ENCODE measurements at places on chromosomes 5 and 9.

DNA sequence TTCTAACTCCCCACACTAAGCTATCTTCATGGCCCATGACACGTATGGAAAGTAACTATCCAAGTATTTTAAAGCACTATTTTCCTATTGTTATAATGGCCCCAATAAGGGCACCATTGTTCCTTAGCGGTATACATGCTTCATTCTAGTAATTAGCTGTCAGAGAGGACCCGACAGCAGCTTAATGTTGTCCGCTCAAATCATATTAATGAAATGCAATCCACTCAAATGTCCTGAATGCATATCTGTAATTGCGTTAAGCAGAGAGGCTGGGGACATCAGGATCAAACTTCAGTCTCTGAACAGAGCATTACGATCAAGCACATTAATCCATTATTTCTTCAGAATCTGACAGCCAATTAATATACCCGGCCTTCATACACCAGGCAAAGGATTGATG lies 139.7 kb downstream of the CRB2 start:
- DNase-seq: no peak

DNA sequence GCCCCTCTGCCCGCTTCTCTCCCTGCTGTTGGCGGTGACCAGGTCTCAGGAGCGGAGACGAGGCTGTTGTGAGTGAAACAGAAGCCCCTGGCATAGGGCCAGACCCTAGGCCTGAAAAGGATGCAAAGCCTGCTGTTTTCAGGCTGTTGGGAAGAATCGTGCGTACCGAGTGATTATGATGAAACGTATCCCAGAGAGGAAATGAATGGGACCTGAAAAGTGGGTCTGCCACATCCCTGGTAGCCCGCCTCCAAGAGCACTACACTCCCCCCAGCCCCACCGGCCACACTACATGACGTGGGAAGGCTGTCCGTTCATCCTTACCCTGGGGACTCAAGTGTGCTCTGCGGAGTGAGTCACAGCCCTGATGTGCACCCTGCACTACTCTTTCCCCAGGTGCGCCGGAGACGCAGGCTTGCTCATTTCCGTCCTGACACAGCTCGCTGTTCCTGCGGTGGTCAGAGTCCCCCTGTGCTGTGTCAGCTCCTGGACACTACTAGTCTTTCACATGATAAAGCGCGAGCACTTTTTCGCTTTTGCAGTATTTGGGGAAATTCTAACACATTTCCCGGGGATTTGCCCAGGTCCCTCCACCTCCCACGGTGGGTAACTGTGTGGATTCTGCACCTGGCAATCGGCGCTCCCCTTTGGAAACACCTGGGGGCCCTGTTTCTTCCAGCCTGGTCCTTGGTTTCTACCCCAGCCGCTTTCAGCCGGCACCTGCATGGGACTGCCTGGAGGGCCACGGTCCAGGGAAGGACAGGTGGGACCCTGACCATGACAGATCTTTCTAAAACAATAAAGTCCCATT lies 91.5 kb downstream of the ANKRD33B start:
- no peak for DNase-seq

DNA sequence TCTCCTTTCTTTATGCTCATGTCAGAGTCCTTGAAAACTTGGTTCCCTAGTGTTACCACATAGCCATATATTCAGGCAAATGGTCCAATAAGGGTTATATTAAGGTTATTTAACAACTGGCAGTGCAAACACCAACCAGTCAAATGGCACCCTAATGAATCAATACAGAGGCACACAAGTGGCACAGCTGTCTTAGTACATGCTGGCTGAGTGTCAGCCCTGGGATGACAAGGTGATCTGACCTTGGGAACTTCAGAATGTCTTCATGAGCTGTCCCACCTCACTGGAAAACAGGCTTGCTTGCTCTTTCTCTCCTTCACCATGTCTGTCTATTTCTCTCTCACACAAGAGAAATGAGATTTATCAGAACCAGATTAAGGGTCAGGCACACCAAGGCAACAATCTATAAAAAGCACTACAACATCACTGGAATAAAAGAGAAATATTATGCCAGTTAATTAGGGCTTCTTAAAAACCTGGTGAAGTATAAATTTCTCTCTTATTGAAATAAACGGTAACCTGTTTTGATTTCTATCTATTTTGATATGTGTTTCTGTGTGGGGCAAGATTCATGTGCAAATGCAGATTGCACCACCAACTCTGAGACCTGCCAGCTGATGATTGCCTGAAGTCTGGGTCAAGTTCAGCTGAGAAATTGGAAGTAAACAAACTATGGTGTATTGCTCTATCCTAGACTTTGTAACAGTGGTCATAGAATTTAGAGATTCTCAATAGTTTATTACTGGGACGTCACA lies 140.7 kb downstream of the SREK1 start:
- no peak for DNase-seq

- DNase-seq: no peak
These were observed 51.0 kb downstream of the IRF1 start for GRCh38 chr5:132439521-132440089.

DNA sequence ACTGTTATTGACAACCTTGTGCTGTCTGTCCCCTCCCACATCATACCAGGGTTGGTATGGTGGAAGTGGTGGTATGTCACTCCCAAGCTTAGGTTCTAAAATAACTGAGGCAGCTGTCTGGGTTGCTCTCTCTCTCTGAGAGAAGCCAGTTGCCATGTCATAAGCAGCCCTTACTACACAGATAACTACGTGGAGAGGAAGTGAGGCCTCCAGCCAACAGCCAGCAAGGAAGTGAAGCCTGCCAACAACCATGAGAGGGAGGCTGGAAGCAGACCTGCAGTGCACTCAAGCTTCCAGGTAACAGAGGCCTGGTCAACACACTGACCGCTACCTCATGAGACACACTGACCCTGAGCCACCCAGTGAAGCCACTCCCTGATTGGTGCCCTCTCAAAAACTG lies 18.6 kb downstream of the CTNNAL1 start:
- no peak for DNase-seq

- no peak for DNase-seq
These were observed 131.6 kb upstream of the TRPM3 start for GRCh38 chr9:71253011-71253410.

DNA sequence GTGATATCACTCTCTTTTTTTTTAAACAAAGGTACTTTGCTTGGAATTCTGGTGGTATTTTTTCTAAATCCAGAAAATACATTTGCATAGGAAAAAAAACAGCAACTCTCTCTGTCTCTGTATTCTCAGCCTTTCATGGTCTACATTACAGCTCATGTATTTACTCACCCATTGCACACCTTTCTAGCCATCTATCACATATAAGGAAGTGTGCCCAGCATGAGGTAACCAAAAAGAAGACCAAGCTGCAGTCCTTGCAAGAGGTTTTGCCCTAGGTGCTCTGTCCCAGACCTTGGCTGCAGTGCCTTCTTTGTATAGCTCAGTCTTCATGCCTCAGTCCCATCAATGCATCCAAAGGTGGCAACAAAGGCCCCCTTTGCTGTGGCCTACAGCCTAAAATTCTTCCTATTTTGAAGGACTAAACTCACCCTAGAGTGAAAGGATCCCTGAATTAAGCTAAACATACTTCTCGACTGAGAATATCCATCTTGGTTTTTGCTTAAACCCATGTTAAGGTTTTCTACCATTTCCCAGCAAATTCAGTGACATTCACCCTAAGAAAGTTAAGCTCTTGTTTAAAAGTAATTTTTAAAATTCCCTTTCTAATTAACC lies 446.4 kb downstream of the KIF4B start:
- DNase-seq: no peak

GRCh38 chr9:27528076-27528885 lies 1.3 kb downstream of the MOB3B start:
- peak; percentile 89 for DNase-seq

GRCh38 chr5:8396246-8396645 lies 527.3 kb downstream of the MTRR start:
- no peak for DNase-seq

- no peak for DNase-seq
These were observed 220.8 kb upstream of the PCSK5 start for GRCh38 chr9:75669721-75670120.

- no peak for DNase-seq
These were observed at the start of gene SHISAL2B for GRCh38 chr5:64690417-64691151. SHISAL2B (plus strand) TSS chr5:64690503; CDS start chr5:64690624, 121 bp downstream.

DNA sequence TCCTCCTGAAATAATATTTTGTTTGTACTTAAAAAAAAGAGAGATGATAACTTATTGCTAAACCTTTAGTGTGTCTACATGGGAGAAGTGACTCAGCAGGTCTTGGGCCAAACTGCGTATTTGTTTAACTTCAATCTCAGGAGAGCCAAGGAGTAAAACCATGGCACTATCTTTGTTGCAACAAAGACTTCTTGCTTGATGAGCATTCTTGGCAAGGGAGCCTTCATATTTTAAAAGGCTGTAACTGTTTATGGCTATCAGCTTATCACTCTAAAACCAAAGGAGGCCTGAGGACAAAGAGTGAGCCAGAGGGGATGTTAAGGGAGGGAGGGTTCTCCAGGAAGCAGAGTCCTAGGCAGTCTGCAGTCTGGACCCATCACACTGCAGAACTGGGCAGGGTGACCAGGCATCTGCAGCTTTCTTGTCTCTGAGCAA lies 216.2 kb upstream of the S1PR3 start:
- DNase-seq: no peak

DNA sequence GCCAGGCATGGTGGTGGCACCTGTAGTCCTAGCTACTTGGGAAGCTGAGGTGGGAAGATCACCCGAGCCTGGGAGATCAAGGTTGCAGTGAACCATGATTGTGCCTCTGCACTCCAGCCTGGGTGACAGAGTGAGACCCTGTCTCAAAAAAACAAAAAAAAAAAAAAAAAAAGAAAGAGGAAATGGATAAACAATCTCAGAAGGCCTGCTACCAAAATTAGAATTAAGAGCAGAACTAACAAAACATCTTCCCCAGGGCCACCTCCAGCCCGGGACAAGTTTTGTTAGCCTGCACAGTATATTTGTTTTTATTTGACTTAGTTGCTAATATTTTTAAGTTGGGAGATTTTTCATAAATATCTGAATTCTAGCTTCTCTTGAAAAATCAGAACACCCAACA lies 23.1 kb downstream of the PAX5 start:
- no peak for DNase-seq

- DNase-seq: peak; percentile 39
These were observed 17.0 kb downstream of the NIPSNAP3B start for GRCh38 chr9:104780796-104781395.

DNA sequence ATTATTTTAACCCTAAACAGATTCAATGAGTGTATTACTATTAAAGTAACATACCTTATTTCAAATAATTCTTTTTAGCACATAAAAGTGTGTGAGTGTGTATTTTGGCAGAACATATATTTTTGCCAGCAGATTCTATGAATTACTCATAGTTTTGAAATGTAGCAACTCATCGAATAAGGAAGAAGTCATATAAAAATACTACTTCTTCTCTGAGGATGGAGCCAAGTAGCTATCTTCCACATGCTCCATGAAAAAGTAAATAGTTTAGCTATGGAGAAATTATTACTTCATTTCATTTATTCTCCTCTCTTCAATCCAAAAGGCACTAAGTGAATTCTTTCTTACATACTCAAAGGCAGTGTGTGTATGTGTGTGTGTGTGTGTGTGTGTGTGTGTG lies 1090.4 kb upstream of the CDH6 start:
- no peak for DNase-seq

- DNase-seq: no peak
These were observed 280.2 kb upstream of the CLINT1 start for GRCh38 chr5:158139161-158139560.

GRCh38 chr9:13145340-13145739 lies 134.2 kb downstream of the MPDZ start:
- DNase-seq: no peak

- no peak for DNase-seq
These were observed 1.6 kb downstream of the WWC1 start for GRCh38 chr5:168292786-168293696.

DNA sequence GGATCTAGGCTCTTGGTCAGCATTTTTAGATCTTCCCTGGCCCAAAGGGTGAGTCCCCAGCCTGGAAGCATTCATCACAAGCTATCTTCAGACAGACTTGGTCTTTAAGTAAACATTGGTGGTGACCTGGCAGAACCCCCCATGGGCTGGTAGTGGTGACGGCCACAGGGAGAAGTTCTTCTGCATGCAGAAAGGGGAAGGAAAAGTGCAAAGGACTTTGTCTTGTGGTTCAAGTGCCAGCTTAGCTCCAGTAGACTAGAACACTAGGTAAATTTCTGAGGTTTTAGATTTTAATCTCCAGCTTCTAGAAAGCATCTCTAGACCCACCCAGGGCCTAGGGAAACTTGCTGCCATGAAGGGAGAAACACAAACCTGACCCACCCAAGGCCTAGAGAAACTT lies 584.0 kb downstream of the CHSY3 start:
- no peak for DNase-seq

DNA sequence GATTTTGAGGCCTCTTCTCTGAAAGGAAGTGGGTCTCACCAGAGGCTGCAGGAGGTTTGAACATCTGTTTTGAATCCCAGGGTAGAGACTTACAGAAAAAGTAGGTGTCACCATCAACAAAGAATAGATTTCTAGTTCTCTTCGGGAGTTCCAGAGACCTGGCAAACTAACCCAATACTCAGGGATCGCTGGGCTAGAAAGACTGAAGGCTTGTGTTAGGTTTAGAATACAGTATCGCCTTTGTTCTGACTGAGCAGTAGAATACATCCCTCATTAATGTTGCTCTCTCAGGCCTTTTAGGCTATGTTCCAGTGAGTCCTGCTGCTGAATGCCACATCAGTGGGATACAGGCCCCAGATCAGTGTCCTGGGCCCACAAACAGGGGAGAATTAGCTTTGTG lies 27.2 kb downstream of the RUSC2 start:
- DNase-seq: no peak

- no peak for DNase-seq
These were observed 78.1 kb downstream of the C5orf15 start for GRCh38 chr5:133890314-133890713.

DNA sequence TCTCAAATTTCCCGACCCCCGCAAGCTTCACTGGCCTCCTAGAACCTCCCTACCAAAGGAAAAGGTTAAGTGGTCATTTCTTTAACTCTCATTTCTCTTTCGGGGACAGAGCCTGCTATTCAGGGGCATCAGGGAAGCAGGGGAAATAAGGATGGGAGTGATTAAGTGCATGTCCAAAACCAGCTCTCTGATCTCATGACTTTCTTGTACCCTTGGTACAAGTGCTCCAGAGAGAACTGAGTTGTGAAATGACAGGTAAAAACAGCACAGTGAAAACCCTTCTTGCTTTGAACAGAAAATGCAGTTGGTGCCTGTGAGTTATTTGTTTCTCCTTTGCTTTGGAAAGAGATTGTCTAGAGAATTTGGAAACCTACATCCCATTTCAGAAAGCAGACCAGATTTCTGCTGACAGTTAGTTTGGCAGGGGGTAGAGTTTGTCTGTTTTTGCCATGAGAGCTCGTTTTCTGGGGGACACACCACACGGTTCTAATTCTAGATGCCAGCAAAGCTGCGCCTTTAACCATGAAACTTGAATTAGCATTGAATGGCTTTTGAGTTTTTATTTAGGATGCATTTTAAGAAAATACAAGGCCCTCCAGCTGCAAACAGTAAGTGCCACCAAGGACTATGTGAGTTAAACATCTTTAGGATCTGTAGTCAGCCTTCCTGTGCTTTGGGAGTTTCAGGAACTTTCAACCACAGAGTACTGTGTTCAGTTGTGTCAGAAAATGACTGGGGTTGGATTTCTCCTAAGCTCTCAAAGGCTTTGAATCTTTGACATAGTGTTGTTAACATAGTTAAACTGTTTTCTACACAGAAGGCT lies 161.7 kb upstream of the LHFPL2 start:
- DNase-seq: no peak

- no peak for DNase-seq
These were observed 36.4 kb upstream of the RAPGEF6 start for GRCh38 chr5:131671409-131671808.

GRCh38 chr5:109347252-109347888 lies 62.4 kb downstream of the PJA2 start:
- DNase-seq: no peak
